ENCODE measurements at places on chromosomes 12 and 14.

- no peak for DNase-seq
Measured at GRCh38 chr12:45568808-45569207, 160.7 kb upstream of the ARID2 start.

DNA sequence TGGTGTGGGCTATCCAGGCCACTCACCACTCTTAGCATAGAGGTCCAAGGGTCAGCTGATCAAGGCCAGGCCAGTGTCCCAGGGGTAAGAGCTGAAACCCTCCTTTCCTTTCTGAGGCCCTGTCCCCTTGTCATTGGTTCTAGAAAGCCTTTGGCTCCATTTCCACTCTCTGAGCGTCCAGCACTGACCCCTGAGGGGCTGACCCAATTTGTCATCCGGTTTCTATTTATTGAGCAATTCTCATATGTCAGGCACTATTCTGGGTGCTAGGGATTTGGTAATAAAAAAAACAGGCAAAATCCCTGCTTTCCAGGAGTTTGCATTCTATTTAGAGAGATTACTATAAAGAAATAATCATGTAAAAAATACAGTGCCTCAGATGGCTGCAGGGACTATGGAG, 3.4 kb downstream of the KRT77 start:
- DNase-seq, result no peak

DNA sequence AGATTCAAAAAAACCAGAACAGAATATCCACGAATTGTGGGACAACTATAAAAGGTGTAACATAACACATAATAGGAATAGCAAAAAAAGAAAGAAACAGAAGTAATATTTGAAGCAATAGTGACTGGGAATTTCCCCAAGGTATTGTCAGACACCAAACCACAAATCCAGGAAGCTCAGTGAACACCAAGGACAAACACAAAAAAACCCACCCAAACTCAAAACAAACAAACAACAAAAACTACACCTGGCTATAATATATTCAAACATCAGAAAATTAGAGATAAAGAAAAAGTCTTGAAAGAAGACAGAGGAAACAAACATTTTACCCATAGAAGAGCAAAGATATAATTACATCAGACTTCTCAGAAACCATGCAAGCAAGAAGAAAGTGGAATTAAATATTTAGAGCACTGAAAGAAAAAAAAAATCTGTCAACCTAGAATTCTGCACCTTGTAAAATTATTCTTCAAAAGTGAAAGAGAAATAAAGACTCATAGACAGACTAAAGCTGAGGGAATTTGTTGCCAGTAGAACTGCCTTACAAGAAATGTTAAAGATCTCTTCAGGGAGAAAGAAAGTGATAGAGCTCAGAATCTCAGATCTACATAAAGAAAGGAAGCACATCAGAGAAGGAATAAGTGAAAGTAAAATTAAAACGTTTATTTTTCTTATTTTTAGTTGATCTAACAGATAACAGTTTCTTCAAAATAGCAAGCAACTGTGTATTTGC, 12.1 kb upstream of the HMGA2 start:
- DNase-seq, result no peak

GRCh38 chr12:25723921-25724491, 170.9 kb upstream of the LMNTD1 start:
- no peak for DNase-seq

GRCh38 chr12:2806700-2807099, 5.8 kb upstream of the ITFG2 start:
- DNase-seq, result no peak

DNA sequence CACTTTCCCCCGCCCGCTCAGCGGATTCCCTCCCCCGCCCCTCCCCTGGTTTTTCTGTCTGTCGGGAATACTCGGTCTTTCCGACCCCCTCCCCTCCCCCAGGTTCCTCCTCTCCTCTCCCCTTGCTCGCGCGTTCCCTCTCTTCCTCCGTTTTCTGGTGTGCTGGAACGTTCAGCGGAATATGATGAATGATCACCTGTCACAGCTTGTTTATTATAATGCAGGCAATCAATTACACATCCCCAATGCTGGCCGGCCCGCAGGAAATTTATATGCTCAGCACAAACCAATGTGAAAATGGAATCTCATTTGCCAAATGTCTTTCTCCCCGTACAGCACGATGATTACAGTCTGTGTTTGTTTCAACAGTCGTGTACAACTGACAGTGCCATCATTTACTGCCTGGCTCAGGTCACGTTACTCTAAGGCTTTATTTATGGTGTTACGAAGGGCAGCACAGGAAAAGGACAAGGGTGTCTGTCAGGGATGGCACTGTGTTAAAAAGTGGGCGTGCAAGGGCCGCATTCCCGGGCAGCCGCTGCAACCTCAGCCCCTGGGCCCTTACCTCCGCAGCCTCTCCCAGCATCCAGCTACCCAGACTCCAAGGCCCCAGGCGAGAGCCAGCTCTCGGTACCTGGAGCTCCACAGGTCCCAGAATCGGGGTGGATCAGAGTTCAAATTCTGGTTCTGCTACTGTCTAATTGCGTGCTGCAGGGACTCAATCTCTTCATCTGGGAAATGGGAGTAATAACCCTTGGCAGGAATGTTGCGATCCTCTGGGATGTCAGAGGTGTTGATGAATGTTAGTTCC, 24.7 kb upstream of the MAP1LC3B2 start:
- DNase-seq, result no peak

DNA sequence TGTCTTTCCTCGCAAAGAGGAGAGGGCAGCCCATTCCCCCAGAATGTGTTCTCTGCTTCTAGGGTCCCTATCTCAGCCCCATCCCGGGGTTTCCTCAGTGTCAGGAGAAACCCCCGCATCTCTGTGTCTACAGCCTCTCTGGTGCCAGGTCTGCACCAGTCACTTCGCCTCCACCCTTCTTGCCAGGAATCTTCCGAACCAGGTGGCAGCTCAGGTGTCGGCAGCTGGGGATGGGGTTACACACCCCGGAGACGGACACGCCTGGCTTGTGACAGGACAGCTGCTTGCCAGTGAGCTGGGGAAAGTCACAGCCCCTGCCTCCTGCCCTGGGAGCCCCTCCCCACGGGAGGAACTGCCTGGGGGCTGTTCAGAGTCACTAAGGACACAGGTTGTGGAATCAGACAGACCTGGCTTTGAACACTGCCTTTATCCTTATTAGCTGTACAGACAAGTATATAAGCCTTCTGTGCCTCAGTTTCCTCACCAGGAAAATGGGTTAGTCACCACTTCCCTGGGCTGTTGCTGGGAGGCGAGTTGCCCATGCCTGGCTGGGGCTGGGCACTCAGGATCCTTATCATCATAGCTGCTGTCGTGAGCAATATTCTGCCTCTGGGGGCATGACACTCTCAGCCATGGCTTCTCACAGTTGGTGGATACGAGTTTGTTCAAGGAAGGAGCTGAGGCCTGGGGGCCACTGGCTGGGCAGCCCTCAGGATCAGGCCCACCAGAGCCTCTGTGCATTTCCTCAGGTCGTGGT, 10.8 kb downstream of the HIP1R start:
- DNase-seq, result no peak

DNA sequence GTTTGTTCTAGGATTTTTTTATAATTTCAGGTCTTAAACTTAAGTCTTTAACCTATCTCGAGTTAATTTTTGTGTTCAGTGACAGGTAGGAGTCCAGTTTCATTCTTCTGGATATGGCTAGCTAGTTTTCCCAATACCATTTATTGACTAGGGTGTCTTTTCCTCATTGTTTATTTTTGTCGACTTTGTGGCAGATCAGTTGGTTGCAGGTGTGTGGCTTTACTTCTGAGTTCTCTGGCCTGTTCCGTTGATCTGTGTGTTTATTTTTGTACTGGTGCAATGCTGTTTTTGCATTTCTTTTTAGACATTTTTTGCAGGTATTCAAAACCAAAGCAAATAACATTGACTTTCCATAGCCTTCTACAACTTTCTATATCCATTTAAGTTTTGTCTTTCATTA, 121.7 kb downstream of the ETNK1 start:
- DNase-seq, result no peak

GRCh38 chr12:21296751-21297406, 37.8 kb downstream of the SLCO1A2 start:
- no peak for DNase-seq

DNA sequence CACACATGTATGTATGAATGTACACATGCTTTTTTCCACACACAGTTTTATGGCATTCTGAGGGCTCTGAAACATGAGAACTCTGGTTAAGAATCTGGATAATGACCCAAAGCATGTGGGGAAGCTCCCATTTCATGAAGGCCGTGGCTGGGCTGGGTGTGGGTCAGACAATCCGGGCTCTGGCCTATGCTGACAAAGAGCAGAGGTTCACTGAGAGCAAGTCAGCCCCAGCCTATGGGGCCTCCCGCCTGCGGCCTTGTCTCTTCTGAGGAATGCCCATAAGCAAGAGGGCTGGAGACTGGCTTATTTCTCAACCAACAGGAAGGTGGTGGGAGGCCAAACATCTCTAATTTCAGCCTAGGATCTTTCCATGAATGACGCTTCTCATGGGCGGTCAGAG, 8.5 kb downstream of the MYH6 start:
- no peak for DNase-seq

DNA sequence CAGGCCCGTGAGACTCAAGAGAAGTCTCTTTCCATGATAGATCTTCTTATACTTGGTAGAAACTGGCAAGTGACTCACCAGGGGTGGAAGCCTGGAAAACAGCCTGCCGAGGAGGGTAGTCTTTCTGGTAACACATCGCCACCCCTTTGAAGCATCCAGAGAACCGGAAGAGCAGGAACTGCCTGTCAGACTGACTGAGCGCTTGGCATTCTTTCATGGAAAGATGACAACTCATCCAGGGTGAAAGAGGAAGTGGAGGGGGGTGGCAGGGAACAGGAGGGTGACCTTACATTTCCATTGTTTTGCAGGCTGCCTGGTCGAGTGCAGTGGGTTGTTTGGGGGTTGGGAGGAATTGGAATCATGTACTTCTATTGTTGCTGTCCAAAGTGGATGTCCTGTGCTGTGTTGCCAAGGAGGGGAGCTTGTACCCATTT, 34.5 kb downstream of the PRKCH start:
- DNase-seq, result peak; percentile 67

GRCh38 chr12:105477873-105478272, 147.4 kb downstream of the C12orf75 start:
- DNase-seq, result no peak

DNA sequence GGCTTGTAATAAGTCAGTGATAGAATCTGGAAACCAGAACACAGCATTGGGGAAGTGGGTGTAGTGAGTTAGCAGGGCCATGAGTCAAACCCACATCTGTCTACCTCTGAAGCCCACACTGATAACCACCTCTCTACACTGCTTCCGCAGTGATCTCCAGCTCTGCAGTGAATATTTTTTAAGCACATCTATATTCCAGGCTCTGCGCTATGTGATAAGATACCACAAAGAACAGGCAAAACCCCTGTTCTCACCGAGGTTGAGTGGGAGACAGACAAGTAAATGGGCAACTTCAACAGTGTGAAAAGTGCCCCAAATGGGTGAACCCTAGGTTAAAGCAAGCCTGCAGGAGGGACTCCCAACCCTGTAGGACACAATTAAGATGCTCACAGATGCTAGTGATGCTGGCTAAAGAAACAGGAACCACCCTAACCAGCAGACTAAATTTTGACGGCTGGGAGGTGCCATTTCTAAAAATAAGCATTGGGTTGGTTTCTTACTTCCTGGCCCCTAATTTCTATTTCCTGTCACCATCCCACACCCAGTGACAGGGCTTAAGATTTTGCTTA, 375.0 kb downstream of the DPF3 start:
- DNase-seq, result peak; percentile 52

- DNase-seq, result no peak
Measured at GRCh38 chr14:46322076-46322475, 329.5 kb downstream of the RPL10L start.

- DNase-seq, result peak; percentile 38
Measured at GRCh38 chr14:99389174-99389826, 91.4 kb downstream of the SETD3 start.

GRCh38 chr12:1840981-1841425, 20.6 kb downstream of the LRTM2 start:
- DNase-seq, result no peak

GRCh38 chr12:120230326-120230973, 29.5 kb upstream of the RPLP0 start:
- no peak for DNase-seq

DNA sequence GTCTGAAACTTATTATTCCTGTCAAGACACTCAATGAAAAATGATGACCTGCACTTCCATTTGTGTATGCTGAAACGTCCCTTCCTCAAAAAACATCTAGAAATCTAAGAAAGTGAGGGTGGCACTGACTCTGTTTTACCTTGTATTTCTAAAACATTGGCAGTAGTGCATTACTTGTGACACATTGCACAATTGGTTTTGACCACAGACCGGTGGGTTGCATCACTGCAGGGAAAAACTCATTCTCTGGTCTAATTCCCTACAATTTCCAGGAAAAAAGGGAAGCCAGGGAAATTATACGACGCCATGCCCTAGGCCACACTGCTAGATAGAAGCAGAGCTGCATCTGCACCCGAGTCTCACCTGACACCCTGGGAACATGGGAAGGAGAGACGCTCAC, 156.7 kb downstream of the NTF3 start:
- no peak for DNase-seq

DNA sequence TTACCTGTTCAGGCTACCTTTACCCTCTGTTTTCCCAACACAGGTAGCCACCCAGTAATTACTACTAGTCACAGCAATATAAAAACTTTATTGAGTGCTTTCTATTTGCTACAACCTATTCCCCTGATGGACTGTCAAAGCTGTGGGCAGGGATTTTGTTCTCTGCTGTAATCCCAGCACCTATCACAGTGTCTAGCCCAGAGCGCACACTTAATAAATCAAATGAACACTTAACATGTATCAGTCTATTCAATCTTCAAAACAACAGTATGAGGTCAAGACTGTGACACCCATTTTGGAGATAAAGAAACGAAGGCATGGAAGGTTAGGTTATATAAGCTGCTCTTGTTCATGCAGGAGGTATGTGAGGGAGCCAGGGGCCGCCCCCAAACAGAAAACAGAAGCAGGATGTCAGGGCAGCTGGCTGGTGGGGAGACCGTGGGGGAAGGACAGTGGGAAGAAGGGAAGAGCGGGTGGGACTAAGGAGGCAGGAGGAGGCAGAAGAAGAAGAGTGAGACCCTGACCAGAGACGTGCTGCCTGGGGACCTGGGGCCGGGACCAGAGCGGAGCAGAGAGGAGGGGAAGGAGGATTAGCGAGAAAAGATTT, 1.7 kb downstream of the TNFRSF1A start:
- DNase-seq, result no peak

DNA sequence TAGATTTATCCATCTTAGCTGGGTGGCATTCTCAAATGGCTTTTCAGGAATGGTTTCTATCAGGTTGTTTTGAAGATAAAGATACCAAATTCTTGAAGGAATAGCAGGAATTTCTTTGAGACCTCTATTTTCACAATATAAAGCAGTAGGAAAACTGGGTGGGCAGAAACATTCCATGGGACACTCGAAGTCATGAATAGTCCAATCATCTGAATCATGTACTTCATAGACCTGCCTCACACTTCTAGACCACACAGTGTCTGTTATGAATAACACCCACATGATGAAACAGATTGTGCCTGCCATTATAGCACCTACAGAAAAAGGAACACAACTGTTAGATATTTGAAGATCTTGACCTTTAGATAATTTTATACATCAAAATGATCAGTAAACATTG, 1.8 kb downstream of the KERA start:
- no peak for DNase-seq

- no peak for DNase-seq
Measured at GRCh38 chr12:29053567-29053966, 95.5 kb upstream of the FAR2 start.
